Activated T-cell treated with anti-CD3 and anti-CD28 coated beads, Interleukin-2, amount 50 U/mL, for 24 hours (primary cell): ENCODE measurements at places on chromosomes 3 and 15.

DNA sequence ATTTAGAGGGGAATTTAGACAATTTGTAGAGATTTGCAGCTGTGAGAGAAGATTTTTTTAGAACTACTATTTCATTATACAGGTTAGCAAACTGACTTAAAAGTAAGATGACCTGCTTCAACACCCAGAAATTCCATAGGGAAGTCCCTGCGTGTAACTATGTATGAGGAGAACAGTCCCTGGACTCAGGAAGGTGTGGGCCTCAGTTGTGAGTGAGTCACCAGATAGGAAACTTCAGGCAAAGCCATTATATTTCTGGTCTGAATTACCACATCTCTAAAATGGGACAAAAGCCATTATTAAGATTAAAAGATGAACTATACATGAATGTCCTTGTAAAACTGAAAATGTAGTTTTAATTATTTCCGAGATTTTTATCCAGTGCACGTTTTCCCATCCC is 488.3 kb upstream of the GOLIM4 start:
- no peak for DNase-seq

- DNase-seq = no peak
These were observed 155.1 kb upstream of the FRMD4B start for GRCh38 chr3:69540706-69541581.

DNA sequence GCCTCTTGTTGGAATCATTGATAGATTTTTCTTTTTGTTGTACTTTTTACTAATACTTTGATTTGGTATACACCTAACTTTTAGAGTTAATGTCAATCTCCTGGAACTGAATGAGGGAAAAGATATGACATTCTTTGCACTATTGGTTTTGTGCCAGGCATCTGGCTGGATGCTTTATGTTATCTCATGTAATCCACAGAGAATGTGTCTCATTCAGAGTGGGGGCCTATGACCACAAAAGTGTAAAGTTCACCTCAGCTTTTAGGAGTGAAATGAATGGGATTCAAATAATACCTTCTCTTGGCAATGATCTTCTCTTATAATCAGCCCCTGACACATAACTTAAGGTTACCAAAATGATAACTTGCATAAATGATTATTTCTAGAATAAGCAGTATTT is 329.1 kb upstream of the ROPN1 start:
- no peak for DNase-seq

DNA sequence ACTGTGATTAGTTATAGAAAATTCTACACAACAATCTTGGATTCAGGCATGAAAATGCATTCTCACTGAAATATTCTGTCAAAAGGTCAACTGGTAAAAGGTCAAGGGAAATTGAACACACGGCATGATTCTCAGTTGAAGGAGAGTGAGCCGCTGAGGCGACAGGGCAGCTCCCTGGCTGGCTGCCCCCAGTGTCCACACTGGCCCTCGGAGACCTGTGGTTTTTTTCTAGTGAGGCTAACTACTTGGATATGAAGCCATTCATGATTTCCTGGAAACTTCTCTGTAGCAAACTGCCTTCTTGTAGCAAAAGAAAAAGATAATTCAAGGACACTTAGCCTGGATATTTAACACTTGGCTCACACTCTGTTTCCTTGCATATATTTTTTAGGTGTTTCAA is 37.2 kb downstream of the AADACL2 start:
- DNase-seq = no peak

DNA sequence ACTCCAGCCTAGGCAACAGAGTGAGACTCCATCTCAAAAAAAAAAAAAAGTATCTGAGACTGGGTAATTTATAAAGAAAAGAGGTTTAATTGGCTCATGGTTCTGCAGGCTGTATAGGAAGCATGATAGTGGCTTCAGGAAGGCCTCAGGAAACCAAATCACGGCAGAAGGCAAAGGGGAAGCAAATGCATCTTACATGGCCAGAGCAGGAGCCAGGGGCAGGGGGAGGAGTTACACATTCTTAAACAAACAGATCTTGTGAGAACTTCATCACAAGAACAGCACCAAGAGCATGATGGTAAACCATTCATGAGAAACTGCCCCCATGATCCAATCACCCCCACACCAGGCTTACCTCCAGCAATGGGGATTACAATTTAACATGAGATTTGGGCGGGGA is 37.2 kb downstream of the ACAP2 start:
- DNase-seq = no peak

DNA sequence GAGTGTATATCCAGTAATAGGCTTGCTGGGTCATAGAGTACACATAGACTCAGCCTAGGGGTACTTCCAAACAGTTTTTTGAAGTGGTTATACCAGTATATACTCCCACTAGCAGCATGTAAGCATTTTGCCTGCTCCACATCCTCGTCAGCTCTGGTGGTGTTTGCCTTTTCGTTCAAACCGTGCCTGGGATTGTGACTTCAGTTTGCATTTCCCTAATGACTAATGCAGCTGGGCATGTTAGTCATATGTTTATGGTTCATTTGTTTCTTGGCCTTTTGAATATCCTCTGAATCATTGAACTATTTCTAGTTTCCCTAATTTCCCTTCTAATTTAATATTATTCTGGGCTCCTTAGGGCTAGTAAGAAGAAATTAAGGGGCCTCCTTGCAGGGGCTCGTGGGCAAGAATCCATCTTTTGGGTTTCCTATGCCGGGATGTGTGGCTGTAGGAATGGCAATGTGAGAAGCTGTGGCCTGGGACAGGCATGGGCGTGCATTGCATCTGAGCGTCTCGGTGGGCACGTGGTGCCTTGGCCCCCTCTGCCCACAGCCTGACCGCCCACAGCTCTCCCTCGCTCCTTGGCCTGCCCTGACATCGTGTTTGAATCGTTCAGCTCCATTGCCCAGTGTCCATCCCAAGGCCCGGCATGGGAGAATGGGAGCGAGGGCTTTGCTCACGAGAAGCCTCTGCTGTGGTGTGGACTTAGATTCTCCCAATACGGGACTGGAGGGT is 26.4 kb downstream of the FAH start:
- no peak for DNase-seq

- no peak for DNase-seq
These were observed 366.4 kb downstream of the EPHB1 start for GRCh38 chr3:135161425-135161824.

DNA sequence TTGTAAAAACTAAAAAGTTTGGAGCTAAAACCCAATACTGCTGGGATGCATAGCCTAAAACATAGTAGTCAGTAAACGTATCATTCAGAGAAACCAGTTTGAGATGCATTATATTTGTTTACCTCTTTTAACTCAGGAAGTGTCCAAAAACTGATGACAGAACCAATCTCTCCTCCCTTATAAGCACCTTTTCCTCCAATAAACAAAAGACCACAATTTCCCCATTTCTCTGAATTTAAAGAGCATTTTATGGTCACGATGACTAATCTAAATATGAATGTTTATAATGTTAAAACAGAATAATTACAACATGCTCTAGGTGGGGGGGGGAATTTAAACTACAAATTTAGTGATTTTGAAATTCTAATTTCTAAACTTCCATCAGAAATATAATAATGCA is 58.5 kb downstream of the CEP63 start:
- no peak for DNase-seq

- no peak for DNase-seq
These were observed 28.3 kb upstream of the THBS1 start for GRCh38 chr15:39552556-39552955.
